ENCODE measurements at places on chromosomes 2 and 18.
A peak's percentile ranks its signal among the peaks of the same experiment; 100 is the strongest.

DNA sequence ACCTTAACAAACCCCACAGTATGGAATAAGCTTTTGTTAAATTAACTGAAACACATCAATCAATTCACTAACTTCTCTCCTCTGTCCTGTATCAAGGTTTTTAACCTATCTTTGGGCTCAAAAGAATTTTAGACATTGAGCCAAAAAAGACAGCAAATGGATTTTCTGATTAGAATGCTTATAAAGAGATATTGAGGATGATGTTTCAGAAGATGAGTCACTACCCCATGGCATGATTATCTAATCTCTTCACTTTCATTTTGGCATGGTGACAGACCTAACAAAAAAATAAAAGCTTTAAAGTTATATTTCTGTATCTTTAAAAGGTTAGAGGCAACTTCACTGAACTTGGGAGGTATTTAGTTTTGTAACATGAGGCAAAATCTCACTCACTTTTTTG lies 55.5 kb downstream of the SGPP2 start:
- DNase-seq = no peak

DNA sequence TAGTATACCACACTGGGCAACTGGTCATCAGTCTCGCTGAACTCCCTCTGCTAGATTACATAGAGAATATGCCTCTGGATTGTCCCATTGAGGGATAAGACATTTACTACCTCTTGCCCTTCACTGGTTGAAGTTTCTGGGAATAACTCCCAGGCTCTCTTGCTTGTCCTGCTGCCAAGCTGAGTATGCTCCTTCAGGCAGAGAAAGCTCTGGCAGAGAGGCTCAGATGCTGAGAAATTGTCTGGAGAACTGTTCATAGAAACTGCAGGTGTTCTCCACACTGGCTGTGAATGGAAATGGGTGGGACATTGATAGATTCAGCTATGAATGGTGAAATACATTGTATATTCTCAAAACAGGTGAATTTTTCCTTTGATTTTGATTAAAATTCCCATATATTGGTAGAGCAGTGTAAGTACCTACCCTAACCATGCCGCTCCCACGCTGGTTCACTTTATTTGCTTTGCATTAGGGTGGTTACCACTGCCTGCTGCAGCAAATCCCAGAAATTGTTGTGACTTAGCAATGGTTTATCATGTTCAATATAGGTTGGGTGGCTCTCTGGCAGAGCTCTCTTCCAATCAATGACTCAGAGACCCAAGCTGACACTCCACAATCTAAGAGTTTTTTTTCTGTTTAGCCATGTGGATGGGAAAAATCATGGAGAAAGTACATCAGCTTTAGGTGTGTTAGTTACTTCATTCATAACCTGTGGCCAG lies 36.7 kb downstream of the FAM117B start:
- DNase-seq = no peak

DNA sequence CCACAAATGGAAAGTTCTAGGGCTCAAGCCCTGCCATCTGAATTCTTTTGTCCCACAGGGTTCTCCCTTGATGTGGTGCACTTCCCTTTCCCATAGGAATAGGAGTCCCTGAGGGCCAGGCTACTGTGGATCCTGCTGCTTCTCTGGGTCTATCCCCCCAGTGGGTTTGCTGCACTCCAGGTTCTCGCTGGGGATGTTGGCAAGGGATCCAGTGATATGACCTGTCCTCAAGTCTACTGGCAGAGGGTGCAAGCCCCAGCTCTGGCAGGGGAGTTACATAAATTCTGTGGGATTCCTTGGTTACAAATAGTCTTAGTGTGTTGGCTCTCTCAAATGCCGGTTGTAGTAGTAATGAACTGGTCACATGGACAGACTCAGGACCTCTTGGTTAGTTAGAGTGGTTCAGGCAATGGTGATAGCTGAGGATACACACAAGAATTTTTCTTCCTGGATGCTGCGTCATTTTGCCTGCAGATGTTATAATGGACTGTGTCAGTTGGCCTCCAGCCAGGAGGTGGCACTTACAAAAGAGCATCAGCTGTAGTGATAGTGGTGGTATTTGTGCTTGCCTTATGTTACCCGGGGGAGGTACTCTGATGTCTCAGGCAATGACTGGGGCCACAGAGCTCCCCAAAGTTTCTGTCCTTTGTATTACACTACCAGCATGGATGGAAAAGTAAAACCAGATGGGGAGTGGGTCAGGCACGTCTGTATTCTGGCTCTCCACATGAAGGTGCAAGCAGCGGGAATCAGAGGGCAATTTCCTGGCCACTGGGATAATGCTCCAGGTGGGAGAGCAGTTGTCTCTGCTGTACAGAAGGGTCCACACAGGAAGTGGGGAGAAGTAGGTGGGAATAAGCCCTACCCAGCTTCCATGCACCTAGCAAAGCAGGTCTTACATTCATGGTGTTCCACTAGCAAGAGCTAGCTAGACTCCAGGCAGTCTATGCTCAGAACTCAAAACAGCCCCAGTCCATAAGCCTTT lies 267.9 kb downstream of the SOX11 start:
- no peak for DNase-seq

DNA sequence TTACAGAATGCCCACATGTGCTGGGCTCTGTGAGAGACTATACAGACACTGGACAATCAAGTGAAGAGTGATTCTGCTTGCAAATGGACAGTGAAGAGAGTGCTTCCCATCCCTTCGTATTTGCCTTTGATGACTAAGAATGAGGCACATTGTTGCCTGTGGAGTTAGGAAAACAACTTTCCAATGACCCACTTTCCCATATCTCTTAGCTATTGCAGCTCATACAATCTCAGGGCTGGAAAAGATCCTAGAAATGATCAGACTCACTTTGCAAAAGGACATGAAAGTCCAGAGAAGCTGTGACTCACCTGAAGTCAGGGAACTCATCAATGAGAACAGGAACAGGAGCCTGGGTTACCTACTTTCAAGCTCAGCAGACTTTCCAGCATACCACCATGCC lies 440.5 kb upstream of the TCF4 start:
- no peak for DNase-seq

DNA sequence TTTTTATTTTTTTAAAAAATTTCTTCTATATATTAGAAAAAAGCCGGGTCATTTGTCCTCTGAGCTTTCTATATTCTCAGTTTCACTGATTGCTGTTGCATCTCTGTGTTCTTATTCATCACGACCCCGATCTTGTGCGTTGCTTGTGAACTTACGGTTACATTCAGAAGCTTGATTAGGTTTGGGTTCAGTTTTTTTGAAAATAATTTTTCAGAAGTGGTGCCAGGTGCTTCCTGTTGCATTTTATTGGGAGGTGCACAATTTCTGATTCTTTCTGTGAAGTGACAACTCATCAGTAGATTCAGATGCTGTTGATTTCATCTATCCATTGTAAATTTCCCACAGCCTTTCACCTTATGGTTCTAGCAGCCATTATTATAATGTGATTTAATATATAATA lies 147.3 kb downstream of the INHBB start:
- no peak for DNase-seq

- DNase-seq = no peak
These were observed 8.1 kb downstream of the NBEAL1 start for GRCh38 chr2:203022751-203023150.

DNA sequence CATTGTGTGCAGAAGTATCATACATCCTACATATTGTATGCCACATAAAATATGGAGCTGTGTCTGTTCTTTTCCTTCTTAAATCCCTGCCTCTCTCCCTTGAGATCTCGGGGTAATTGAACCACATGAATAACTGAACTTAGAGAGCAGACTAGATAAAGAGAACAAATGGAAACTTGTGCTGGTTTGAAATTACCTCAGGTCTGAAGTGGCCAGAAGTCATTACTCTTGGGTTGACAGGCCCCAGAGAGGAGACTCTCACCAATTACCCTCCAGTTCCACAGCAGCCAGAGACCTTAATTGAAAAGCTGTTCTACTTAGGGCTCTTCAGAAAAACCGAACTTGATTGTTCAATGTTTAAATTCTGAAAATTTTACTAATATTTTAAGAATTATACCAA lies 5.0 kb upstream of the ADAM17 start:
- no peak for DNase-seq

GRCh38 chr2:12797815-12798214 lies 81.1 kb downstream of the TRIB2 start:
- no peak for DNase-seq

DNA sequence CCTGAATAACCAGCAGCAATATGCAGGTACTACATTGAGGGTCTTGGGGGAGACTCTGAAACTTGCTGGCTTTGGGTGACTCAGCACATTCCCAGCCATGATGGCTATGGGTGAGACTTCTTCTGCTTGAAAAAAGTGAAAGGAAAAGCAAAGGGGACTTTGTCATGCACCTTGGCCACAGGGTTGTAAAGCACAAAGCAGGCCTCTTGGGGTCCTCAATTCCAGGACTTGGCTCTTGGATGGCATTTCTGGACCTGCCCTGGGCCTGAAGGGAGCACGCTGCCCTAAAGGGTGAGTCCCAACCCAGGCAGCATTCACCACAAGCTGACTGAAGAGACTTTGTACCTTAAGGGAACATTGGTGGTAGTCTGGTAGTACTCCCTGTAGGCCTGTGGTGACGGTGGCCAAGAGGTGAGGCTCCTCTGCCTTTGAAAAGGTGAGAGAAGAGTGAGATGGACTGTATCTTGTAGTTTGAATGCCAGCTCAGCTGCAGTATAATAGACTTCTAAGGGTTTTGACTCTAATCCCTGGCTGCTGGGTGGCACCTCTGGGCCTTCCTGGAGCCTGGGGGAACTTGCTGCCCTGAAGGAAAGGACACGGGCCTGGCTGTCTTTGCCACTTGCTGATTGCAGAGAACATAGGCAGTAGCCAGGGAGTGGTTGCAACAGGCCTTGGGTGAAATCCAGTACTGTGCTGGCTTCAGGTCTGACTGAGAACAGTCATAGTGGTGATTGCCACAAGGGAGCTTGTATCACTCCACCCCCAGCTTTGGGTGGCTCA lies 36.5 kb upstream of the CYTIP start:
- DNase-seq = peak; percentile 81

- DNase-seq = peak; percentile 59
These were observed 22.4 kb upstream of the TOGARAM2 start for GRCh38 chr2:28958689-28959088.

DNA sequence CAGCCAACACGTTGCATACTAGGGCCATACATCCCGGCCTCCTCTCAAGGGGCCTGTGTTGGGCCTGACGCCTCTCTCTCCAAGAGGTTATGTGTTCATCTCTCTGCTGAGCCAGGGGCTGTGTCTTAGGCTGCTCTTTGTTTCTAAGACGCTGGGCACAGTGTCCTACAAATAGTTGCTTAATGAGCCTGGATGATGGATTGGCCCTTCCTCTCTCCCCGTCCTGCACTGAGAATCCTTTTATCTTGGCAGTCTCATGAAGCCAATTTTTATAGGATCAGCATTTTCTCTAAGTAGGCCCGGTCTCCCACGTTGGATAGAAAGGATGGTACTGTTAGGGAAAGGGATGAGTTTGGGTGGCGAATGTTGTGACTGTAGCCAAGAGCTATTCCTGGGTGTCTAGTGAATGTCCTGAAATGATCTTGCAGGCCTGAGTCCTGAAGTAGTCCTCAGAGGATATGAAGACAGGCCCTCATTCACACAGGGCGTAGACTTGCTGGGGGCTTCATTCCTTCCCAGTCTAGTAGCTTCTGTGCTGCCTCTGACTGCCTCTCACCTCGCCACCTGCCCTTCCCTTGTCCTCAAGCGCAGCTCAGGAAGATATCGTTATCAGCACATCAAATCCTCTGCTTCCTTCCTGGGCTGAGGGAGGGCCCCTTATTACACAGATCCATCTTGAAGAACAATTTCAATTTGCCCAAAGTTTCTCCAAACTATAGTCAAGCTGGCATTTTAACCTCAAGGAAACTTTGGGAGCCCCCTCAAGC lies 8.8 kb downstream of the LBH start:
- no peak for DNase-seq

- no peak for DNase-seq
These were observed 427.3 kb downstream of the LRP1B start for GRCh38 chr2:141703501-141703900.

GRCh38 chr2:196568506-196568905 lies 71.0 kb upstream of the CCDC150 start:
- no peak for DNase-seq

GRCh38 chr2:174631009-174631981 lies 33.7 kb upstream of the WIPF1 start:
- DNase-seq = no peak

DNA sequence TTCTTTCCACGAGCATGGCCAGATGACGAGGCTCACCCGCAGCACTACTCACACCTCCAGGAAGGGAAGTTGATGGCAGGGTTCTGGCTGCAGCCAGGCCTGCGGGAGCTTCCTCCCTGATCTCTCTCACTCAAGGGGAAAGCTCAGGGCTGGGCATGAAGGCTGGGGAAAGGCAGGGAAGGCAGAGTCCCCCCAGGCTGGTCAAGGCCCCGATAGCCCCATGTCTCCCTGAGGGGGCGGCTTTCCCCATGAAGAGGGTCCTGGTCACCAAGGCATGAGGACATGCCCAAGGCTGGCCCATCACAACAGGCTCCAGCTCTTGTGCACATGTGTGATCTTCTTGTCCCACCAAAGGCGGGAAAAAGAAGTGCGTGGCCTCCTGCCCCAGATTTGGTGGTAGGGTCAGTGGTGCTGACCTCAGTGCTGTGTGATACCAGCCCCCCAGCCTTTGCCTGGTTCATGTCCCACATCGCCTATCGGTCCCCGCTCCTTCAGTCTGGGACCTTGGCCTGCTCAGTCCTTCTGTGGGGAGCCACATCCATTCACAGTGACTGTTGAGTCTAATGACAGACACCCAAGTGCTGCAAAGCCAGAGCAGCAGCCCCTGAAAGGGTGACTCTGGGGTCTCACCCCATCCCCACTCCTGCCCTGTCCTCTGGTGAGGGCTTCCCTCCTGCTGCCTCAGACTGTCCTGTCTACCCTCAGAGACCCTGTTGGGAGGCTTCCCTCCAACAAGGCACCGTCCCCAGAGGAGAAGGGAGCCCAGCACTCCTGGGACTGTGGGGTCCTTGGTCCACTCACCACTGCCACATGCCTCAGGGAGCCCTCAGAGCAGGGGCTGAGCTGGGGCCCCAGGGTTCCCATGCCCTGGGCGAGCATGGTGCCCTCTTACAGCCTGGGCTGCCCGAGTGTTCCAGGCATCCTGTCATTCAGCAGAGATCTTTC lies 49.8 kb upstream of the ALPP start:
- DNase-seq = no peak

GRCh38 chr2:17736989-17737388 lies 16.6 kb downstream of the SMC6 start:
- DNase-seq = no peak

DNA sequence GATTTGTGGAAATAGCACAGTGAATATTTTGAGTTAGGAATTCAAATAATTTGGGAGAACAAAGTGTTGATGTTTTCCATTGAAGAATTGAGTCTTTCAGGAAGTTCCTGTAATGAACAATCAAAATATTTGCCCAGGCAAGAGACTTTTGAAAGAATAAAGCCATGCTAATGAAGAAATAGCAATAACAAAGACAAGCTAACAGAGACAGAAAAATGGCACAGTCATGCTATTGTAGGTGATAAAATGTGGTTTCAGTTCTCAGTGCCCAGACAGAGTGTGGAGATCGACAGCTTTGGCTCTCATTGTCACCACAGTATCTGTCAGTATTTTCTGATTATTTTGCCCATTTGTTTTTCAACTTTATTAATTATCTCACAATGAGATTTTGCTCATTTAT lies 490.8 kb upstream of the PIK3C3 start:
- DNase-seq = no peak

Measured in stimulated activated effector memory CD8-positive, alpha-beta T cell treated with anti-CD3 and anti-CD28 coated beads, Interleukin-12 subunit alpha, Interleukin-12 subunit beta, amount 100 ng/mL, for 72 hours (primary cell).